Cerebellum (tissue), 4 donors: ENCODE measurements at places on chromosomes 1 and 21. TPM values are rescaled to one million over a fixed set of nuclear protein-coding genes. Genes with fewer than 3 reads are reported as not detected.

Gene CSMD2
- 37.5 TPM for total RNA-seq

- DNase-seq: no peak
These were observed 1331.7 kb downstream of the MRPL39 start for GRCh38 chr21:24275616-24276015.

GRCh38 chr1:170800812-170801211 lies 134.5 kb upstream of the MROH9 start:
- no peak for DNase-seq

Gene RNU1-4
- total RNA-seq: 40,842 TPM

Gene FAM72B
- 1.7 TPM for total RNA-seq

DNA sequence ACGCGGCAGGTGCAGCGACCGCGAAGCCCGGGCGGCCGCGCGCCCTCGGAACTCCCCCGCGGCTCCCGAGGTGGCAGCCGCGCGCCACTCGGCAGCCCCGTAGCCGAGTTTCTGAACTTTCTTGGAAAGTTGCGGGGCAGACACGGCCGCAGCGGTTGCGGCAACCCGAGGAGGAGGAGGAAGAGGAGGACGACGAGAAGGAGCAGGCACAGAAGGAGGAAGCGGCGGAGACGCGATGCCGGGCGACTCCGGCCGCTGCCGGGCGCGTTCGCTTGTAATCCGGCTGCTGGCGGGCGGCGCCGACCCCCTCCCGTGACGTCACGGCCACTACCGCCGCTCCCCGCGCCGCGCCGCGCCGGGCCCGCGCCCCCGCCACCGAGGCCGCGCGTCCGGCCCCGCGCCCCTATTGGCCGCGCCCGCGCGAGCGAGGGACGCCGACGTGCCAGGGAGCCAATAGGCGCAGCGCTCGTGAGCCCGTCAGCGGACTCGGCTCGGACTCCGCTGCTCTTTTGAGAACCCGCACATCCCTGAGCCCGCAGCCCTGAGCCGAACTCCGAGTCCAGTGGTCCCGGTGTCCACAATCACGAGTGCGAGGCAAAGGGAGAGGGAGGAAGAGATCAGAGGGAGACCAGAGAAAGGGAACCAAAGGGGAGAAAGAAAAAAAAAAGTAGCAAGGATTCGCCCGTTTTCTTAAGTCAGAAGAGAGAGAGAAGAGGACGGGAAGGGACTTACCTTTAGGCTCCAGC lies 736 bp upstream of the BARHL2 start:
- DNase-seq: peak; percentile 97

DNA sequence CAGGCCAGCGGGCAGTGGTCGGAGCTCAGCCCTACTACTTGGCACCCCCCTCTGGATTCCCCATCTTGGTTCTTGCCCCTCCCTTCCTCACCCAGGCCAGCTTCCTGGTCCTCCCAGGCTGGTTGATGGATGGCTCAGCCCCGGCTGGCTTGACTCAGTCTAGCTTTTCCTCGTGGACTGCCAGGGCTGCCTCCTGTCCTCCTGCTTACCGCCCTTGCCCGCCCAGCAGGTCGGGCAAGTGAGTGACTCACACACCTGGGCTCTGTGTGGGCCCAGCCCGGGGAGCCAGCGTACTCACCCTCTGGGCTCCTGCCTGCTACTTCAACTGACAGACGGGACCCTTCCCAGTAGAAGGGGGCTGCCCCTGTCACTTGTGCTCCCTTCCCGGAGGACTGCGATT lies 19.5 kb upstream of the ARHGEF10L start:
- DNase-seq: no peak

Gene USH2A
- total RNA-seq: 1.9 TPM

GRCh38 chr1:208024406-208024805 lies 113.5 kb upstream of the CD34 start:
- DNase-seq: no peak

DNA sequence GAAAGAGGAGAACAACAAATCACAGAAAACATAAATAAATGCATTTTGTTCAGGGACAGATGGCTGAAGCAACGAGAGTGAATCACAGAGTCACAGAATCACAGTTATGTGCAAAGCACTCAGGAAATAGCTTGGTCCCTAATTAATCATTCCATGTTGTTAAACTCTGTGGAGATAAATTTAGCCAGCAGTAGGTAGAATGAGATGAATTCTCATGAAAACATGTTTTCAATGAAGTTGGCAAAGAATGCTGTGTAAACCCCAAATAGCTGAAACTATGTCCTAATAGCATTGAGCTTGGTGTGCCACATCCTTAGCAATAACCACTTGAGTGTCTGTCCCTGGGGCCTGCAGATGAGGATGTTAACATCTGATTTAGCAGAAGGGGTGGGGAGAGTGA lies 20.4 kb downstream of the LEPR start:
- DNase-seq: no peak

- DNase-seq: no peak
These were observed 21.0 kb downstream of the HMGN2 start for GRCh38 chr1:26493267-26493666.

DNA sequence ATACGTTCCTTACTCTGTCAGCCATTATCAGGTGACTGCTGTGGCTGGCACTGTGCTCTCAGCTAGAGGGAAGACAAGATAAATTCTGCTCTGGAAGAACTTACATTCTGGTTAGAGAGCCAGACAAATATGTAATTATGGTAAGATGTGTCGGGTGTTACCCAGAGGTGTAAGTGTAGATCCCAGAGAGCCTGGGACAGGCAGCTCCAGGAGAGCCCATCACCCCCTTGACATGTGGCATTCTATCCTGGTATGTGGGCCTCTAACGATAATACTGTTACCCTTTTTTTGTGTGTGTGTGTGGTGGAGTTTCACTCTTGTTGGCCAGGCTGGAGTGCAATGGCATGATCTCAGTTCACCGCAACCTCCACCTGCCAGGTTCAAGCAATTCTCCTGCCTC lies 19.0 kb downstream of the TRNAU1AP start:
- no peak for DNase-seq

GRCh38 chr1:204041232-204041767 lies 31.6 kb upstream of the SOX13 start:
- no peak for DNase-seq

DNA sequence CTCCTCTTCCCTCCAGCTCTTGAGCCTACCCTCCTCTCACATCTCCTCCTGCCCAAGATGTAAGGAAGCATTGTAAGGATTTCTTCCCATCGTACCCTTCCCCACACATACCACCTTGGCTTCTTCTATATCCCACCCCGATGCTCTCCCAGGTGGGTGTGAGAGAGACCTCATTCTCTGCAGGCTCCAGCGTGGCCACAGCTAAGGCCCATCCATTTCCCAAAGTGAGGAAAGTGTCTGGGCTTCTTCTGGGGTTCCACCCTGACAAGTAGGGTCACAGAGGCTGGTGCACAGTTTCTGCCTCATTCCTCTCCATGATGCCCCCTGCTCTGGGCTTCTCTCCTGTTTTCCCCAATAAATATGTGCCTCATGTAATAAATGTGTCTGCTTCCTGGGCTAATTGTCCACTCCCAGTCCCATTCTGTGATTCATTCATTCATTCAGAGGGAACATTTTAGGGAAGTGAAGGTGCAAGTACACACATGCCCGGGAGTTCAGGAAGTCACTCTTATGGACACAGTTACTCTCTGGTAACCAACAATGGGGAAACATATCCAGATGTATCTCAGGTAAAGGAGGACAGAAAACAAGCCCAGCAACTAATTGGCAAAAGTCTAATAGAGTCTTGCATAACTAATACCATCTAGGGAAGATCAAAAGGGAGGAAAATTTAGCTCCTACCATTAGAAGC lies 1.9 kb downstream of the SPRR4 start:
- DNase-seq: no peak

- no peak for DNase-seq
These were observed 112.0 kb downstream of the PDE4B start for GRCh38 chr1:65904681-65905083.

GRCh38 chr1:151942882-151943281 lies 33.6 kb upstream of the THEM4 start:
- DNase-seq: no peak

DNA sequence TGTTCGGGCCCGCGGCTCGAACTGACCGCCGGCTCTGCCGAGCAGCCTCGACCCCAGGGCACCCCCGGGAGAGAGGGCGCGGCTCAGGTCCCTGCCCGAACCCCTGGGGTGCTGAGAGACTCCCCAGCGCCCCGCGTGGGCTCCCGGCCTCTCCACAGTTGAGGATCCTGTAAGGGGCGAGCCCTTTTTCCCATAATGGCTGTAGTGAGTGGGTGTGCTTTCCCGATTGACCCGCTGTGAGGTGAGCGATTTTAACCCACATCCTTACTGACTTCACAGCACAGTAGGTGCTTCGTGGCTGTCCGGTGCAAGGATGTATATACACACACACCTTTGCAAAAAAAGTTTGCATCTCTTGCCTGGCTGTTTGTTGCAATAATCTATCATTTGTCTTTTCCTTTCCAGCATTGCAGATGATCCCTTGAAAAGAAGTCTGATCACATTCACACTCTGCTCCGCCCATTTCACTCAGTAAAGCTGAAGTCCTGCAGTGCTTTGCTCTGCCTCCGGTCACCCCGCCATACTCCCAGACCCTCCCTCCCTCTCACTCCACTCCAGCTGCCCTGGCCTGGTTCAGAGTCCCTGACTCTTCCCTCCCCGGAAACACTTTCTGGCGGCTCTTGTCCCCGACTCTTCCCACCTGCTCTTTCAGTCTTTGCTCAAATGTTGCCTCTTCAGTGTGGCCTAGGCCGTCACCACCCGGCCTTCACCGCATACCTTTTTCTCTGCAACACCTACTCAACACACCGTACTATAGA lies 955 bp upstream of the UBE2G2 start:
- no peak for DNase-seq

GRCh38 chr1:229984992-229985612 lies 81.9 kb upstream of the GALNT2 start:
- no peak for DNase-seq

Gene CDC42BPA
- 233 TPM for total RNA-seq

DNA sequence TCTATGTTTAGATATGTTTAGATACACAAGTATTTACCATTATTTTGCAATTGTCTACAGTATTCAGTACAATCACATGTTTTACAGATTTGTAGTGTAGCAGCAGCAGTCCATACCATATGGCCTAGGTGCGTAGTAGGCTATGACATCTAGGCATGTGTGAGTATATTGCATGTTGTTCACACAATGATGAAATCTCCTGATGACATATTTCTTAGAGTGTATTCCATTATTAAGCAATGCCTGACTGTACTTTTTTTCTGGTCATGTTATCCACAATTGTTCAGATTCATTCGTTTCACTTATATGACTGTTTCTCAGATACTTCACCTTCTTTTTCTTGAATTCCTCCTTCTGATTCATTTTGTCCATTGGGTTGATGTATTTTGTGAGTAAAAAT lies 9.9 kb upstream of the BACE2 start:
- DNase-seq: no peak

DNA sequence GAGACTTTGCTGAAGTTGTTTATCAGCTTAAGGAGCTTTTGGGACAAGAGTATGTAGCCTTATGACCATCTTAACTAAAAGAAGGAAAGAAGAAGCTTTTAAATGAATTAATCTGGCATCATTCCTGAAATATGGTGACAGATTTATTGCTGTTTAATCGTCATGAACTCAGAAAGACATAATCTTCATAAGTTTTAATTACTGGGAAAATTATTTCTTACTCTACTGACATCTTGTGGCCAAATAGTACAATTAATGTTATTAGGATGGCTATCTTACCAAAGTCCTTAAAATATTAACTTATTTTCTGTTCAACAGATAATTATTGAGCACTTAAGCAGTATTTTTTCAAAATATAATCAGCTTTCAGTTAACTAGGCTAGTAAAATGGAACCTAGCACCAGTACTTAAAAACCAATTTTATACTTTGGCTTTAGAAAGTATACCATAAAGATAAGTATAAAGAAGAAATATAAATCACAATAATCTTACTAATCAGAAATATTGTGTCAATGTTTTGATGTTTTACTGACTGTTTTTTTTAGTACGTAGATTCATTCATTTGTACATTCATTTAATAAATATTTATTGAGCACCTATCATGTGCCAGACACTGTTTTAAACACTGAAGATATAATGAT lies 34.7 kb upstream of the GPR25 start:
- DNase-seq: no peak

- no peak for DNase-seq
These were observed 23.2 kb downstream of the KANK4 start for GRCh38 chr1:62295921-62296491.

- no peak for DNase-seq
These were observed 6.5 kb downstream of the DENND2D start for GRCh38 chr1:111193712-111194480.

Gene ZNHIT6
- total RNA-seq: 17.5 TPM

DNA sequence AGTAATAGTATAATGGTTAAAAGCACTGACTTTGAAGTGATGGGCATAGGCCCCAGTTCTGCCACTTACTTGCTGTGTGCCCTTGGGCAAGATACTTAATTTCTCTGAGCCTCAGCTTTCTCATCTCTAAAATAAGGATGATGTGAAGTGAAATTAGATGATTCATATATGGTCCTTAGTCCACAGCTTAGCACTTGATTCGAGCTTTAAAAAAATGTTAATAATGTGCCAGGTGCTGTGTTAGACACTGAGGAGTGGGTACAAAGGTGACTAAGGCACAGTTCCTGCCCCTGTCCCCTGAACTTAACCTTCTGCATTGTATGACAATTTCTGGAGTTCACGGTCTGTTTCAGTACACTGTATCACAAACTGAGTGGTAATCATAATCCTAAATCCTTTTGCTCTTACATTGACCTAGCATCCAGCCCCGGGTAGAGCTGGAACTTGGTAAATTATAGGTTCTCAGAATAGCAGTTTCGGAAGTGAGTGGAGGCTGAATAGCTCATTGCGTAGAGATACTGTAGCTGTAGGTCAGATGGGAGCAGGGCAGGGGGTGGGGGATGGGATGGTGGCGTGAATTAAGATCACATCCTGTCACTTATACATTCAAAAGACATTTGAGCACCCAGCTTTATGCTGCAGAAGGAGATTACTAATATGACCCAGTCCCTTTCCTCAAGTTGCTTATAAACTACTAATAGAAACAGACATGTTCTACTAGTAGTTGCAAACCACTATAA lies 1.5 kb downstream of the ZNF691 start:
- no peak for DNase-seq

DNA sequence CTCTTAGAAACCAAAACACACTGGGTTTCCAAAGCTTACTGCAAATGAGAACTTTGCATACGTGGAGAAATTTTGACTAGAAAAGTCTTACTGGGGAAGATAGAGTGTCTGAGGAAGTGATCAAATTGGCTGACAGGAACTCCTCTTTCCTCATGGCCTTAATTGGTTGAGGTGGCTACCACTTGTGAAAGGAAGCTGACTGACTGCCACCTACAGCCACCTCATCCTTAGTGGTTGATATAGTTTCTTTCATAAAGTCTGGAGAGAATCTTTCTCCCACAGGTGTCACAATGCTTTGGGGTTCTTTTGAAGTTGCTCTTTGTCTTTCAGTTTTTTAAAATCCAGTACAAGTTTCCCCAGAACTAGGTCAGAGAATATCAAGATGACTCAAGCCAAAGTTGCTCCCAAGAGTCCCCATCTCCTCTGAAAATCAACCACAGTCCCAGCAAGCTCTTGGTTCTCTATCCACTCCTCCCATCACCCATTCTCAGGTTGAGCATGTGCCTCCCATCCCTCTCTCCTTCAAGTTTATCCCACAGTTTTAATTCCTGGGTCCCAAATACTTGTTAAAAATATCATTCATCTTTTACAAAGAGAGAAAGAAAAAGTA lies 43.3 kb downstream of the GPR88 start:
- DNase-seq: no peak
